ENCODE measurements at places on chromosomes 3 and 15.

DNA sequence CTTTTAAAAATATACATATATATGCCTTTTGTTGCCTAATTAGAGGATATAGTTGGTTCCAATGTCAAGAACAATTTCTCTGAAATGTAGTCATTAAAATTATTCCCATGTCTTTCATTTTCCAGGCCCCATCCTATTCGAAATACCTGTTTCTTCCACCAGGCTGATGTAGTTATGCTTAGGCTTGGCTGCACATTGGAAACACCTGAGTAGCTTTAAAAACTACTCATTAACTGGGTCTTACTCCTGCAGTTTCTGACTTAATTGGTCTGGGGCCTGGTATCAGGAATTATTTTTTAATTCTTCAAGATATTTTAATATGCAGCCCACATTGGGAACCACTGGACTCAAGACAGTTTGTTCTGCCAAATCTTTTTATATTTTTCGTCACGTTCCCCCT lies 53.7 kb downstream of the TGFBR2 start:
- DNase-seq = no peak

- DNase-seq = no peak
These were observed 489.0 kb upstream of the CDIN1 start for GRCh38 chr15:36090286-36090946.

DNA sequence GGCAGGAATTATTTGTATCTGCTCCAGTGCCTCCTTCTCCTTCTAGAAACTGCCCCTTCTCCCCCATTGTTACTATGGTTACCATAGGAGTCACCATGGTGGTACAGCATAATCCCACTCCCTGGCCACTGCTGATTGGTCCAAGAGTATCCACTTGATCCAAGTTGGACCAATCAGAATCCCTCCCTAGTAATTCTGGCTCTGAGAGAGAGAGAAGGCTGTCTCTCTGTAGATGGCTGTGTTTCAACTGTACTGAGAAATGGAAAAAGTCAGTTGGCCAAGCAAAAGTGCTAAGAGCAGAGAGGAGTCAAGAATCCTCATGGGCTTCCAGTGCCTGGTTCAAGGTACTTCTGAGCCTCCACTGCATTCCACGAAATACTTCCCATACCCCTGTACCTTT lies 120.6 kb upstream of the SPATA12 start:
- DNase-seq = no peak

- DNase-seq = peak; percentile 58
These were observed 4.2 kb upstream of the NPHP3 start for GRCh38 chr3:132726341-132726823.

DNA sequence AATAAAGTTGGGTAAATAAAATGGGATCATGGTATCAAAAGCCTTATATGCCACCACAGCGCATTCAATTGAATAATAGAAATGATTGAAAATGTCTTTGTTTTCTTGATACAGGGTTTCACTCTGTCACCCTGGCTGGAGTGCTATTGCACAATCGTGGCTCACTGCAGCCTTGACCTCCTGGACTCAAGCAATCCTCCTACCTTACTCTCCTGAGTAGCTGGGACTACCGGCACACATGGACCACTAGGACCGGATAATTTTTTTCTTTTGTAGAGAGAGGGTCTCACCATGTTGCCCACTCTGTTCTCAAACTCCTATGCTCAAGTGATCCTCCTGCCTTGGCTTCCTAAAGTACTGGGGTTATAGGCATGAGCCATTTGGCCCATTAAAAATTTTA lies 33.8 kb upstream of the BBX start:
- no peak for DNase-seq
